ENCODE measurements at places on chromosomes 12 and 14.

DNA sequence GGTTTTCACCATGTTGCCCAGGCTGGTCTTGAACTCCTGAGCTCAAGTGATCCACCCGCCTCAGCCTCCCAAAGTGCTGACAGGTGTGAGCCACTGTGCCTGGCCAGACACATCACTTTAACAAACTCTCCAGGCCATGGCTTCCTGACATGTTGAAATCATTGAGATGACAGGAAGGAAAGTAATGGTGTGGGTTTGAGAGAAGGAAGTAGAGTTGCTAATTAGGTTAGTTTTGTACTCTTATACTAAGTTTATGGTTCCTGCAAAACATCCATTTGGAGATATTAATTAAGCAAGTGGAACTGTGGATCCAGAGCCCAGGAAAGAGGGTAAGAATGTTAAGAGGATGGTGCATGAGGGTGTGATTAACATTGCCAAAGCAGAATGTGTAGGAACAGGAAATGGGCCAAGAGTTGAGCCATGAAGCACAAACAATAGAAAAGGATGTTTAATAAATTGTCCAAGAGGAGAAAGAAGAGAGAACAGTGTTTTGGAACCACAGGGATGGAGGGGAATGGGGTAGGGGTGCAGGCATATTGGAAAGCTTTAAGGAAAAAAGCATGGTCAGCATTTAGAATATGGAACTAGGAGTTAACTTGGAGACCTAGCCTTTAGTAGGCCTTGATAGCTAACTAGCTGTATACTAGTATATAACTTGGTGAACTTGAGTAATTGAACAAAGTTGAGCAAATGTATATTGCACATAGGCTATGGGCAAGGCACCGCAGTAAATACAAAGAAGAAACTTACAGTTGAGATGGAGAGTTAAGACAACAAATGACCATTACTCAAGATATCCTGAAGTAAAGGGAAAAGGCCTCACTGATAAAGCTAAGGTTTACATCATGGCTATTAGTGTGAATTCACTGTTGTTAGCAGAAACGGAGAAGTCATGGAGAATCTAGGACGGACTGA is 91.3 kb upstream of the DNM1L start:
- DNase-seq: peak; percentile 12

DNA sequence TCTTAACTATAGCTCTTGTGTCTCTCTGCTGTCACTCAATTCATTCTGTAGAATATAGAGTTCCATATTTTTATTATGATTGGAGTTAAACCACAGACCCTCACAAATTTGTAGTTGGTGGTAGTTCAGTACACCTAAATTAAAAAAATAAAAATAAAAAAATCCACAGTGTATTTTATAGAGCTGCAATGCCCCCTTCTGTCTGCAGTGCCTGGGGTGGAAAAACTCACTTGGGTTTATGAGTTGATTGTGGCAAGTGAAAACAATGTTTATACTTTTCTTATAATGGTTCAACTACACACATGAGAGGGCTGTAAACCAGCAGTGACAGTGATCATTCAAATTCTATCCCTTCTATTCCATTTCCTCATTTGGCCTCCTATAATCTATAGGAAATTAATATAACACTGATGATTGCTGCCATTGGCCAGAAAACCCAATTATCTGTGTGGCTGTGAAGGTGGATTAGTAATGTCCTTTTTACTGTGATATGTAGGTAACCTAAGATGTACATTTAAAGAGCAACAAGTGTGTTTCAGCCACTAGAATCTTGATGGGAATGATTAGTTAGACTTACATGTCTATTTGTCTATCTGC is 166.9 kb upstream of the LRIG3 start:
- no peak for DNase-seq

DNA sequence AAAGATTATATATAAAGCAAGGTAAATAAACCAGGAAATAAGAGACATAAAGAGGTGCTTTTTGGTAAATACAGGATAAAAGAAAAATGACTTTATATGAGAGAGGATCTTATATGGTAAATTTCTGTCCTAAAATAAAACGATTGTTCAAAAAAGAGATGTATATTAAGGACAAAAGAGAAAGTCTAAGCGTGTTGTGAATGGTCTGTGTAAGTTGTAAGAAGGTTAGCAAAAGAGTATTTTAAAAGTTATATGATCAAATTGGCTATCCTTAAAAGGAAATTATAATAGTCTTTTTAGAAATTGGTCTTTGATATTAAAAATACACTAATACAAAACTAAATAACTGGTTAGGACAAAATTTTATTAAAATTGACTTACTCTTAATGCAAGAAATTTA is 14.1 kb upstream of the ACSM4 start:
- DNase-seq: no peak

GRCh38 chr12:1927051-1927680 is 8.7 kb upstream of the CACNA2D4 start:
- DNase-seq: no peak

- no peak for DNase-seq
Observed at GRCh38 chr12:2834581-2835491, at the start of gene NRIP2. TSS of gene NRIP2 (minus strand) at chr12:2835035. CDS start at chr12:2834983, 52 bp downstream.

- no peak for DNase-seq
Observed at GRCh38 chr12:63822352-63822751, 22.1 kb upstream of the SRGAP1 start.

- DNase-seq: no peak
Observed at GRCh38 chr12:60021235-60021634, 425.4 kb downstream of the SLC16A7 start.

DNA sequence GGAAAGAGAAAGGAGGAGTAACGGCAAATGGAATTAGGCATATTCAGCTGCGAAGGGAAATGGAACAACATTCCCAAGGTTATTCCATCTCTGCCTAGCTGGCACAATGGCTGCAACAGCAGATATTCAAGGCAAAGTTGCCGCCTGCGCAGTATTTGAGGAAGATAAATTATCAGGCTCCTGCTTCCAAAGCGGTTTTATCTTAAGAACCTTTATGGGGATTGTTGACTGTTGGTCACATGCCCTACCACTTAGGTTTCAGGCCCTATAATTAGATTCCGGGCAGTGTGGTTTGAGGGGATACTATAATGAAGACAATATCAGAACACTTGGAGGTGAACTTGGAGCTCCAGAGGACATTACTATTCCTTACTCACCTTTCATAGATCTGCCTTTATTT is 99.7 kb downstream of the FGD4 start:
- no peak for DNase-seq

- DNase-seq: peak; percentile 41
Observed at GRCh38 chr14:20679907-20680306, 4.5 kb upstream of the RNASE4 start.

- DNase-seq: peak; percentile 96
Observed at GRCh38 chr12:55927588-55928502, at the start of gene PYM1. TSS of gene PYM1 (minus strand) at chr12:55927894. CDS start at chr12:55927761, 133 bp downstream.

Measured in suppressor macrophage (primary cell).